ENCODE measurements at places on chromosomes 6 and 20. TPM values are rescaled to one million over a fixed set of nuclear protein-coding genes. Genes with fewer than 3 reads are reported as not detected.
A peak's percentile ranks its signal among the peaks of the same experiment; 100 is the strongest.

Gene TTK
- 46.4 TPM for total RNA-seq

Gene CST5
- not detected for total RNA-seq

Gene SLX4IP
- 7.9 TPM for total RNA-seq

DNA sequence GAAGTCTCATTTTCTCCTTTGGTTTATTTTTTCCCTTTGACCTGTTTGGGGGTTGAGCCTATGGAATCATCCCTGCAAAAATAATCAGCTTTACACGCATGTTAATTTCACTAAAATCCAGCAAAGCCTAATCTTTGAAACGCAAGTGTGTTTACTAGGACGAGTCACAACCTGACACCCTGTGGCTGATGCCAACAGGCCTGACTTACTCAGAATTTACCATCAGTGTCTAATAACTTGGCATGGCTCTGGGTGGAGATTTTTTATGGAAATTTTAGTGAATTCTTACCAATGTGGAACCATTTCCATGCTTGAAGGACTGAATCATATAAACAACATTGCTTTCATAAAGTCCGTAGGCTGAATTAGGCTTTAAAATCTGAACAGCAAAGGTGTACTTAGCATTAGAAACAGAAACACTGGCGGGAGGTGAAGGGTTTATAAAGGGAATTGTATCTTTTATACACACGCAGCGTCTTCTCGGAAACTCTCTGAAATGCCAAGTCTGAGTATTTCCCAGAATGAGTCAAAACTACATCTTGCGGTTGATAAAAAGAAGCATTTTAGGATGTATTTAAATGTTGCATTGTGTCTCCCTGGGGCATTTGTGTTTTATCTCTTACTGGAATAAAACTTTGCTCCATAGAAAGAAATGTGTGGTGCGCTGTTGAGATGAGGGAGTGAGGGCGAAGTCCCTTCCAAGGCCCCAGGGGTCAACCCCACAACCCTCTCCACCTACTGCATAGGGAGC is 81.2 kb downstream of the DACT2 start:
- DNase-seq = no peak

- no peak for DNase-seq
These were observed 444.6 kb upstream of the DEFB115 start for GRCh38 chr20:30812739-30813411.

- DNase-seq = no peak
These were observed 39.5 kb upstream of the ENPP5 start for GRCh38 chr6:46210294-46210693.

GRCh38 chr20:4090756-4091489 is 75.6 kb upstream of the RNF24 start:
- no peak for DNase-seq

- DNase-seq = peak; percentile 27
These were observed 1.1 kb upstream of the GRM4 start for GRCh38 chr6:34146801-34147592.

DNA sequence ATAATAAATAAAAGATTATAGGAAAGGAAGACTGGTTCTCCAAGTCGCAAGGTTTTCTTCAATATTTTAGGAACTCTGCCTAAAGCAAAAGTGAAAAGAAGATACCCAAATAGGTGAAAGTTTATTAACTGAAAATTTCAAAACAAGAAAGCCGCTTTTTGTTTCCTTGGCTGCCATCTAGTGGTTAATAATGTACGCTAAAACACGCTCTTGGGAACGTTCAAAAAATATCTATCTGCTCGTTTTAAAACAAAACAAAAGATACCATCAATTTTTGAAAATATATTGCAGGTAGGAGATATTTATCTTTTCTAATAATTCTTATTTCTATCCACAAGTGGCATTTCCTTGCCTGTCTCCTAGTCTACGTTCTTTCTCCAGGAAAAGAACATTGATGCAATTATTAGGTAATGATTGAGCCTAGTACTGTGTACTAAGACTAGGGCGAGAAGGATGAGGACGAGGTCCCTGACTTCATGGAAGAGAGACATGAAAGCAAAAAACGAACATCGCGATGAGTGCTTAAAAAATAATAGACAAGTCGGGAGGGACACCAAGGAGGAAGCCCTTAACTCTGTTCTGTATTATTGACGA is 97.2 kb downstream of the SPTLC3 start:
- DNase-seq = no peak

DNA sequence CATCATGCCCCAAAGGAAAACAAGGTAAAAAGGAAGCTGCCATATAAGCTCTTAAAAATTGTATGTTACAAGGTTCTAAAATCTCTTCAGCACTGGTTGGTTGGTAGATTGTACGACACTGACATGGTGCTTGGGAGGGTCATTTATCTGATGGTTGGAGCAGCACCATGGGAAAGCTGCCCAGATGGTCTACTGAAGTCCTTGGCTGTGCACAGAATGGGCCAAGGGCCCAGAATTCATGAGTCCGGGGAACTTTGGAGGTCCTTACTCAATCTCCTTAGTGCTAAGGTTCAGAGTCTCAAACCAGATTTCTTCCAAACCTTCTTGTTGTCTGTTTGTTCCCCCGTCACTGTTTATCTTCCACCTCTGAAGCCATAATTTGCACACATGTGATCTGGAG is 314.4 kb downstream of the ESR1 start:
- DNase-seq = no peak

DNA sequence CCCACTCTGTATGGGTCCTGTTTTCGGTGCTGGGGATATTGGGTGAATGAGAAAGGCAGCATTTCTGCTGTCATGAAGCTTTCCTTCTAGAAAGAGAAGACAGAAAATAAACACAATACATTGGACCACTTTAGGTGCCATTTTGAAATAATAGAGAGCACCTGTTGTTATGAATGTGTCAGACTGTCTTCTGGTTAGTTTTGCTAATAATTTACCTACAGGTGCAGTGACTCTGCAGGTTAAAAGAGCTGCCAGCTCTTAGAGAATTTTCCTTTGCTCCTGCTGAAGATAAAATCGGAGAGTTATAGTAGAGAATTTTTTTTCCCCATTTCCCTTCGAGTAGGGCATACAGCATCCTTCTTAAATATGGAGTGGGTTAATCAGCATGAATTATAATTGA is 21.9 kb upstream of the GCLC start:
- DNase-seq = no peak

- DNase-seq = no peak
These were observed 452.8 kb upstream of the FLRT3 start for GRCh38 chr20:14790190-14790589.

GRCh38 chr20:1373614-1374013 is 19.2 kb downstream of the FKBP1A start:
- DNase-seq = no peak

- no peak for DNase-seq
These were observed 9.4 kb upstream of the AVP start for GRCh38 chr20:3093861-3094361.

- no peak for DNase-seq
These were observed 22.9 kb upstream of the RIPK1 start for GRCh38 chr6:3045369-3045768.

- DNase-seq = no peak
These were observed 32.6 kb downstream of the SERINC1 start for GRCh38 chr6:122438975-122439374.

DNA sequence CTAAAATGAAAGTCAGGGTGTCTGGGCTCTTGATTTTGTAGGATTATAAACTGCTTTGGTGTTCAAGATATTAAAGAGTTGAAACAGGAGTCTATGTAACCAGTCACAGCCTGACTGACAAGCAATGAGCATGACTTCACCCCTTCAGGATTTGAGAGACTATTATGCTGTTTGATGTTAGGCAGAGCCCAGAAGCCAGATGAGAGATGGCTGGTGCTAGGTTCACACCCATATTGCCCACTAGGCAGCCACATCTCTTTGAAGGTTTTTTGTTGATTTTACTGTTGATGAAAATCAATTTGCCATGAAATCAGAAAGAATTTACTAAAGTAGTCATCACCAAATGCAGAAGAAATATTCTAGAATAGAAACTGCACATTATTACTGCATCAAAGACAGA is 243.6 kb downstream of the KHDRBS2 start:
- DNase-seq = no peak

- DNase-seq = peak; percentile 31
These were observed 803 bp upstream of the ADGRG6 start for GRCh38 chr6:142300758-142301650.

DNA sequence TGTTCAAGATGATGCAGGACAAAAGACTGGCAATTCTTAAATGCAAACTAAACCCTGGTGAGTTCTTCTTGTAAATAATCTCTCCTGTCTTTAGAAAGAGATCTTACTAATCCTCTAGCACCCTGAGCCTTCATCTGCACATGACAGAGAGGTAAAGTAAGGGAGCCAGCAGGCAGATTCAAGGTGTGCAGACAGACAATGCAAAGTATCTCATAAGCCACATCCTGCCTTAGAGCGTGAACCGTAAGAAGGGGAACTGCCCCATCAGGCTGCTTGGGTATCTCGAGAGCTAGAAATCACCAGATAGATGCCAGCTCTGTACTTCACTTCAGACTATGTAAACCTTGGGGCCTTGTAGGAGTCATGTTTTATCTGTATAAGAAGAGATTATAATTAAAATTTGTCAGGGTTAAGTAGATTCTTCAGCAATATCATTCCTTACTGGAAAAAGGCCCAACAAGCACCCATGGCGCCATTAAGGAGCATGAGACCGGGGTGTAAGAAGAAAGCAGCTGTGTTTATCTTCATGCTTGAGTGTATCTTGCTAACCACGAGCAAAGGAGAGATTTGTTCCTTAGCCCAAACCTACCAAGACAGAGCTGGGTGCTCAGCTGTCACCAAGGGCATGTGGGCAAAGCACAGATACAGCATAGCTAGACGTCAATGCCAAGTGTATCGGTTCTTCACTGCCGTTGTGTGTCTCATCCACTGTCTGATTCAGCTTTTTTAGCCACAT is 24.4 kb downstream of the CNR1 start:
- no peak for DNase-seq

DNA sequence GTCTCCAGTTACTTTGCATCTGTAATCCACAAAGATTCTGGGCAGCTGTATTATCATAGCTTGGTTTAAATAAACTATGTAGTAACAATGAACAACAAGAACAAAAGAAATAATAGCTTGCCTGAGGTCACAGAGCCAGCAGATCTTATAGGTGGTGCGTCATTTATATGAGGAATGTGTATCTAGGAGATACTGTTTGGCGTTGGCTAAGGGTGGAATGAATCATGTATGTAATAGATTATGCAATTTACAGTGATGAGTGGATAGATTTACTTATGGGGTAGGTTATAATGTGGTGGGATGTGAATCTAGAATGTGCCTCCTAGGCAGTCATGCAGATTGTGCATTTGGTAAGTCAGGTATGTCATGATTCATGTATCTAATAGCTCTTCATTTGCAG is 42.8 kb downstream of the HNF4A start:
- DNase-seq = no peak

DNA sequence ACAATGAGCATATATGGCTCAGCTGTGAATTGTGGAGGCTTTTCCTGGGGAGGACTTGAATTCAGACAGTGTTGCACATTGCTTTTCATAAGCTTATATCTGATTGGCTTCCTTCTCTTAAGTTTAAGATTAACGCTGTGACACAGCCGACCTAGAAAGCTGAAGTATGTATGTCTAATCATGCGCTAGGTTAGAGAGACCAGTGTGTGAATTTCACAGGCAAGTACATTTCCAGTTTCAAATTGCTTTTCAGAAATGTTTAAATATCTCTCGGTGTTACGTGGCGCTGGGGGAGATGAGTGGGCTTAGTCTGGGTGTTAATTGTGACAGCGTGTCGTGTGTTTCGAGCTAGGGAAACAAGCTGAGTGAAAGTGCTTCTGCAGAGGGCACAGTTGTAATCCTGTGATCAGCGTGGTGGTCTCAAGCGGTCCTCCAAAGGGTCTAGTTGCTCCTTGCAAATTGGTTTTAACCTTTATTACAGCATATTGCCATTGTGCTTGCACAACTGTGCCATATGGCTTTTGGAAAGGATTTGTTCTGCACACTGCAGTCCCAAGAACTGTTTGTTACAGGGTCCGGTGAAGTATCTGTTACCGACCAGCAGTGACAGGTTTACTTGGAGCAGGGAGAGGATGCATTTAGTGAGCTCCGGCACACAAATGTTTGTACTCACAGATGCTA is 166.6 kb downstream of the SASH1 start:
- no peak for DNase-seq

GRCh38 chr6:123640567-123641187 is 3.9 kb upstream of the TRDN start:
- no peak for DNase-seq

DNA sequence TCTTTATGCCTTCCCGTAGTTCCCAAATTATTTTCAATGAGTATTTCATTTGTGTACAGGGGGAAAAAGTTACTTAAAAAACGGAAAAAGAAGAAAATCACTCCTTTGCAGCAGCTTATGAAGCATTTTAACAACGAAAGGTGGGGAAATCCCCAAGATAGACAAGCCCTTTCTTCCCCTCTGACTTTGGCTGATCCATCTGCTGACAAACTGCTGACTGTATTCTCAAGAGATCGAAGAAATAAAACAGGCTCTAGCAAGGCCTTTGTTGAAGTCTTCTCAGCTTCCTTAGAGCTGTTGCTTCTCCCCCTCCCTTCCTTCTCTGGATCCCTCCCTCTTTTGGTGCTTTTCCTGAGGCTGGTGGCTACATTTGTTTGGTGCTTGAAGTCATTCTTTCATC is 325.2 kb downstream of the NRN1 start:
- DNase-seq = no peak

DNA sequence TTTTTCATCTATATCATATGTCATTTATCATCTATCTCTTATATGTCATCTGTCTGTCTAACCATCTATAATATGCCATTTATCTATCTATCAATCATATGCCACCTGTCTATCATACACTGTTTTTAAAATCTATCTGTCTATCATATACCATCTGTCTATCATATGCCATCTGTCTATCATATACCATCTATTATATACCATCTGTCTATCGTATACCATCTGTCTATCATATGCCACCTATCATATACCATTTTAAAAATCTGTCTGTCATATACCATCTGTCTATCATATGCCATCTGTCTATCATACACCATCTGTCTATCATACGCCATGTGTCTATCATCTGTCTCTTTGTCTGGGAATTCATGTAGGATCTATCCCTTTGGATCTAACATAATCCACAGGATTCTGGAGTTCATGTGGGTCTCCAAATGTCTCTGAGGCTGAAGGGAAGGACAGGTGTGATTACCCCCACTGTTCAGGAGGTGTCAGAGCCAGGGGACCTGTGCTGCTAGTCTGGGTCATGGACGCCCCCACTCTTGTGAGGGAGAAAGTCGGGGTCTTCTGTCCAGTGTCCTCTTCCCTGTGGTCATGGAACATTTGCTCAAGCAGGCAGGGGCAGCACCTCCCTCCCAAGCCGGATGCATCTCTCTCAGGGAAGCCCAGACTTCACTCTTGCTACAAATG is 36.9 kb upstream of the FRMD1 start:
- no peak for DNase-seq

- no peak for DNase-seq
These were observed 58.4 kb downstream of the GJA10 start for GRCh38 chr6:89952686-89953085.

DNA sequence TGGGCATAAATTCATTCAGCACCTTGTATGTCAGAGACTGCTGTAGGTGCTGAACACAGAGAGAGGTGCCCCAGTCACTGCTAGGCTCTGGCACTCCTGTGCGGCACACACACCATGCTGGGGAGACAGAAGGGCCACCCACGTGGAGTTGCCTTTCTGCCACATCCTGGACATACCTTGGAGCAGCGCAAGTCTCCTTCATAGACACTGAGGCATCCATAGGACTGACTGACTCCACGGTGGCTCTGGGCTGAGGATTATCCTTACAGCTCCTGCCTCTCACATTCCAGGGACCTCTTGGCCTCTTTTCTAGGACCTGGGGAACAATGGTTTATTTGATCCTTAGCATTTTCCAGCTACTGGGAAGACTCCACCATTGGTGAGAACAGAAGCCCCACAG is 26.0 kb upstream of the SLC22A23 start:
- DNase-seq = no peak
